ENCODE measurements at places on chromosomes 4 and X.
A peak's percentile ranks its signal among the peaks of the same experiment; 100 is the strongest.

DNA sequence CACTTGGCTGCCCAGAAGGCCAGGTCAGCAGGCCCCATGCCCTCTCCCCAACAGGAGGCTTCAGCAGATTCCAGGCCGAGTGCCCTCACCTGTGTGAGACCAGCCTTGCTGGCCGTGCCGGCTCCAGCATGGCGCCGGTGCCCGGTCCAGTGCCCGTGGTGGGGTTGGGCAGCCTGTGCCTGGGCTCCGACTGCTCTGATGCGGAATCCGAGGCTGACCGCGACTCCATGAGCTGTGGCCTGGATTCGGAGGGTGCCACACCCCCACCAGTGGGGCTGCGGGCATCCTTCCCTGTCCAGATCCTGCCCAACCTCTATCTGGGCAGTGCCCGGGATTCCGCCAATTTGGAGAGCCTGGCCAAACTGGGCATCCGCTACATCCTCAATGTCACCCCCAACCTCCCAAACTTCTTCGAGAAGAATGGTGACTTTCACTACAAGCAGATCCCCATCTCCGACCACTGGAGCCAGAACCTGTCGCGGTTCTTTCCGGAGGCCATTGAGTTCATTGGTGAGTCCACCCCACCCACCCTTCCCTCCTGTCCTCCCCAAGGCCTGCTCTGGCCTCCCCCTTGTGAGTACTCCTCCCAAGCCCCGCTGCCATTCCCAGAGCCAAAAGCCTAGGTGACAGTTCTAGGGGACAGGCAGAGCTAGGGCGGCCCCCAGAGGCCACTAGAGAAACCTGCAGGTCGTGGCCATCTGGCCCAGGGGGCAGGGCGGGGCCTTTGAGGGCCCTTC lies 2.3 kb downstream of the DUSP9 start:
- DNase-seq: no peak

DNA sequence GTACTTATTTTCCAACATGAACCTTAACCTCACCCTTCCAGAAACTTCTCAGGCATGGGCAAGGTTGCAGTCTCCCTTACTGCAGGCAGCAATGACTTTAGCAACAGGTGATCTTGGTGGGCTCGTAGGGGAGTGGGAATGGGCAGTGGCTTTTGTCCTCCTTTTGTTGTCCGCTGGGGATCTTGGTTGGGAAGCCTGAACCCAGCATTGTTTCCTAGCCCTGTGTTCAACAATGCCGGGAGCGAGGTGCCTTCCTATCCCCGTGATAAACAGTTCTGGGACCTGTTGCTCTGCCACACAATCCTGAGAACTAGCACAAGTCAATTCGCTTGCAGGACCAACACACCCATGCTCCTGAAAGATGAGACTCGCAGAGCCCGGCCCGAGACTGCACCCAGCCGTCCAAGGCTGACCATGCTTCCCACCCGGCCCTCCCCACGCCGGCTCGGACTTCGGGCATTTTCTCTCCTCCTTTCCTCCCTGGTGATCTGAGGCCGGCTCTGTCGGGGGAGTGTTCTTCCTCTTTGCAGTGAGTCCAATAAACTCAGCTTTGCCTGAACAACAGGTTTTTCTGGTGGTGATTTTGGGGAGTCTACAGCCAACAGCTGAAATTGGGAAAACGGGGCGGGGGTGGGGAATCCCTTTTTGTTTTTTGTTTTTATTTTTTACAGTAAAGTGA lies 20.2 kb downstream of the IRAK1 start:
- DNase-seq: no peak

DNA sequence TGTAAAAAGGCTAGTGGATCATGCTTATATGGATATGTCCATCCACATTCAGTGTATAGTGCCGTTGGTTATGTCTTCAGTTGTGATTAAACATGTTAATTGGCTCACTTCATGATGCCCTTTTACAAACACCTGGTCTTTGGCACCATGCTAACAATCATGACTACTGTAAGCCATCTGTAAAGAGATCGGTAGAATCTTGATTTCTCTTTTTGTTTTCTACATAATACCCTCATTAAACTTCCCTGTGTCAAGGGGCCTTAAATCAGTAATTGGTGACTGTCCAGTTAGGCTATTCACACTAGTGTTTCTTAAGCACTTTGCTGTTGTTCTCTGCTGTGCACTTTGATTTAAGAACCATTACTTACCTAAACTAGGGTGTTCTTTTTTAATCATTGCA lies 475.2 kb downstream of the RPA4 start:
- no peak for DNase-seq

- no peak for DNase-seq
Measured at GRCh38 chr4:61533140-61533539, 333.0 kb downstream of the ADGRL3 start.

DNA sequence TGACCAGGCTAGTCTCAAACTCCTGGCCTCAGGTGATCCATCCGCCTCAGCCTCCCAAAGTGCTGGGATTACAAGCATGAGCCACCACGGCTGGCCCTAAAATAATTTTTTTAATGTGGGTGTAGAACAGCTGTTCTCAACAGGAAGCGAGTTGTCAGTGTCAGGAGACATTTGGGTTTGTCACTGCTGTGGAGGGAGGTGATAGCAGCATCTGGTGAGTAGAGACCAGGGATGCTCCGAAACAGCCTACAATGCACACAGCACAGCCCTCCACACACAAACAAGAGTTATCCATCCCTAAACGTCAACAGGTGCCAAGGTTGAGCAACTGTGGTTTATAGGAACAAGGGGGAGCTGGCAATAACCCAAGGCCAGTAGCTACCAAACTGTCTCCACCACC lies 243.4 kb upstream of the STS start:
- no peak for DNase-seq

GRCh38 chrX:100289066-100289558 lies 121.0 kb downstream of the PCDH19 start:
- DNase-seq: no peak

- no peak for DNase-seq
Measured at GRCh38 chr4:60078984-60079383, 1121.1 kb upstream of the ADGRL3 start.

GRCh38 chrX:50707405-50707804 lies 106.6 kb downstream of the SHROOM4 start:
- DNase-seq: no peak

- DNase-seq: no peak
Measured at GRCh38 chr4:181860157-181860556, 383.0 kb upstream of the TENM3 start.

GRCh38 chr4:165563851-165564250 lies 185.0 kb downstream of the CPE start:
- no peak for DNase-seq

- no peak for DNase-seq
Measured at GRCh38 chr4:113088050-113088449, 38.6 kb downstream of the ANK2 start.

DNA sequence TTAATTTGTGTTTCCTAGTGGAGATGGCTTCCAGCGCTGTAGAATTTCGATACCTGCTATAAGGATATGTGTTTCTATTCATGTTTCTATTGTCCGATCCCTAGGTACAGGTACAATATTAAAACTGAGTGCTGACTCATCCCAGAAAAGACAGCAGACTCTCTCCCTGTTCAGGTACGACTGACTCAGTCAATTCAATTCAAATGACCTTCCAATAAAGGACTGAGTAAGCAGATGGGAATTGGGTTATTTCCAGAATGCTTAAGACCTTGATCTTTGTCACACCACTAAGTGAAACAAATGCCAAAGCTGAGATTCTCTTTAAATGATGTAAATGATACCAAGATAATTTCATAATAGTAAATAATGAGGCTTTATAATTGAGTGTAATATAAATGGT lies 1596.9 kb downstream of the RPA4 start:
- no peak for DNase-seq

DNA sequence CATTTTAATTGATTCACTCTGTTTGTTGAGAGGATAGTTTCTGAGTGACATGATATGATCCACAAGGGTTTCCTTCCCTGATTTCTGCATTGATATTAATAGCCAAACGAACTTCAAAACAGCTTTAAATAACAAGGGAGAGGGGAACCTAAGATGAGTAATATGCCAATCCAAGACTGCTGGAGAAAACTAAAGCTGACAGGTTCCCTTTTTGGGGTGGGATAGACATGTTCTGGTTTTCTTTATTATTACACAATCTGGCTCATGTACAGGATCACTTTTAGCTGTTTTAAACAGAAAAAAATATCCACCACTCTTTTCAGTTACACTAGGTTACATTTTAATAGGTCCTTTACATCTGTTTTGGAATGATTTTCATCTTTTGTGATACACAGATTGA lies 182.2 kb downstream of the AR start:
- no peak for DNase-seq

- no peak for DNase-seq
Measured at GRCh38 chr4:98326168-98326567, 65.0 kb downstream of the RAP1GDS1 start.

DNA sequence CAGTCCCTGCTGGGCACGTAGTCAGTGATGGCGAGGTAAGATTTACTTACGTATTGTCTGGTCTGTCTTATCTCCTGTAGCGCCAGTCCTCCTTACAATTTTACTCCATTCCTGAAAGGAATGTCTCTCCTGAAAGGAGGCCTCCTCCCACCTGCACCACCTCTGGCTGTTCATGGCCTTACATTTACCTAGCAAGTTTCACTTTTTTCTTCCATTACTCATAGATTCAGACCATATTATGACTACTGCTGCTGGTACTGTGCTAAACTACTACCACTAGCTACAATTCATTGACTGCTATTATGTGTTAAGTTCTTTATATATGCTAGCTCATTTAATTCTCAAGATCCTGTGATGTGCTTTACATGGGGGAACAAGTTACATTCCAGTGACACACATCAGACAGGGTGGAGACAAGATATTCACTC lies 189.9 kb downstream of the BMPR1B start:
- DNase-seq: no peak

DNA sequence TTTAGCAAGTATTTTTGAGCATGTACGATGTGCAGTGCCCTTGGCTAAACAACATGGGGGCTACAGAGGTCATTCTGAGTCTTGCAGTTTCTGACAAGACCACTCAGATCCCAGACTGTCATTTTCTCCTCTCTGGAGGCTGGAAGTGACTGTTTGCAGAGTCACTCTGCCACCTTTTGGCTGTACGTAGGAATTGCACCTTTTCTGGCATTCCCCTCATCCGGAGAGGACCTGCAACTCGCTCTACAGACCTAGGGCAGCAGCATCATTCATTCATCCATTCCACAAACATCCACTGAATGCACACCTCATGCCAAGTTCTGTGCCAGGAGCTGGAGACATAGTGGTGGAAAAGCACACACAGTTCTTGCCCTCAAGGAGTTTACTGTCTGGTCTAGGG lies 160.4 kb upstream of the GPR101 start:
- no peak for DNase-seq

DNA sequence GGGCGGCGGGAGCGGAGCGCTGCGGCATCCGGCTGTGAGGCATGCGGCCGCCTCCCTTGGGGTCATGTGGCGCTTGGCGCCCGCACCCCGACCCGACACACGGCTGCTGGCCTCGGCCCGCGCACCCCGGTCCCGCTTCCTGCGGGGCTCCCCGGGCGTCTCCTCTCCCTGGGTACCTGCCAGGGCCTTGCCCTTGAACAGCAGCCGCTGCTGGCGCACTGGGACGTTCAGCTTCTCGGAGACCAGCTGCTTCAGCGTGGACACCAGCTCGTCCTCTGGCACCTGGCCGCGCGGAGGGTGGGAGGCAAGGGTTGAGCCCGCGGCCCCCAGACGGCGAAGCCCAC lies 391 bp downstream of the UBL4A start:
- DNase-seq: peak; percentile 33

DNA sequence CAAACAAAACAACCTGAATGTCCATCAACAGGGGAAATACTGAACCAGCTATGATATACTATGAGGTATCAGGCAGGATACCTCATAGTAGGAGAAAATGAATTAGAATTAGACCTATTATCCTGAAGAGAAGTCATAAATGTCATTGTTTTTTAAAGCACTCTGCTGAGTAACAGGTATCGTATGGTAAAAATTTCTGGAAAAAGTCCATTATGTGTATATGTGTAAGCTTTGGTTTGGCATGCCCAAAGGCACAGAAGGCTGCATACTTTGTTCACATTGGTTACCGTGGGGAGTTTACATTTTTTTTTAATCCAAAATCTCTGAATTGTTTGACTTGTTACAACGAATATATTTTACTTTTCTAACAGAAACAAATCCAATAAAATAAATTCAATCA lies 70.5 kb downstream of the RPS3A start:
- no peak for DNase-seq

- no peak for DNase-seq
Measured at GRCh38 chr4:126599746-126600145, 1033.0 kb upstream of the INTU start.

DNA sequence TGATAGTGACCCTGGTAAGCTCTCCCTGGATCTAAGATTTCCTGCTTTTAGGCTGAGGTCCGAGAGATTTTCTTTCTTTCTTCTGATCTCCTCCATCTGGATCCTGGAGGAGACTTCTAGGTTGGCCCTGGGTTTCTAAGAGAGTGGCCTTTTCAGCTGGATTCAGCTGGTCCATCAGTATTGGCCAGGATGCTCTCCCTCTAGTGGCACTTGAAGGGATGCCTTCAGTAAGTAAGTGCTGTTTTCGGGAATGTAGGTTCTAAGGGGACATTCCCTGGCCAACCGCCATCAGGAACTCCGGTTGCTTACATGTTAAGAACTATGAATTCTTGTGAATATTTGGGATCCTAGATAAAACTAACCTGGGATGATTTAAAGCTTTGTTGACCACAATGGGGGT lies 56.9 kb downstream of the SERTM2 start:
- DNase-seq: no peak

DNA sequence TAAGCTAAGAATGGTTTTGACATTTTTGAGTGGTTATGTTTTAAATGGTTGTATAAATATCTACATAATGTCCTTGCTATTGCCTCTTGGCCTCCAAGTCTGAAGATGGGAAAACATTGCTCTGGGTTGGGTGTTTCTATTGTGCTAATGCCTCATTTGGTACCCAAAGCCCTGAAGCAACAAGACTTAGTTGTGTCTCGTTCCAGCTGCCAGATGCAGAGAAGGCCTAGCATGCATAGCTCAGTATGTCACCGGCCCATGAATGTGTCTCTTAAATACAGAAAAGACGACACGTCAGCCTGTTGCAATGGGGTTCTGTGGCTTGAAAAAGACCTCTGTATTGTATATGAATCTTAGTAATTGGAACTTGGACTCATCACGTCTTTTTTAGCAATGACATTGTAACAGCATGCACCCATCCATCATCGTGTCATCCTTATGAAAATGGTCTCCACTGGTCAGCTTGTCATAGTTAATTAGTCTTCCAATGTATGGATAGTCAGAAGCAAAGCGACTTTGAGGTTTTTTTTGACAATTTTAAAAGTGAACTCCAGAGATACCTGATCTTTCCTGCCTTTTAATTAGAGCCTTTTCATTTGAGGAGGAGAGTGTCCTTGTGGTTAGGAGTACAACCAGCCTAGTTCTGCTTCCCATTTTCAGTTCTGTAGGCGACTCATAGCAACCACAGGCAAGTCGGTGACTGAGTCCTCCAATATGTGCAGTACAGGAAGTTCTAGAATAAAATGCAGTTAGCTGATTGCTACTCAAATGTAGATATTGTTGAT lies 126.4 kb upstream of the GATB start:
- DNase-seq: no peak
